ENCODE measurements at places on chromosomes 1 and 21. TPM values are rescaled to one million over a fixed set of nuclear protein-coding genes. Genes with fewer than 3 reads are reported as not detected.

IVL gene
- polyA plus RNA-seq: not detected

LIN28A gene
- polyA plus RNA-seq: not detected

ATP1A2 gene
- polyA plus RNA-seq: not detected

GNG4 gene
- polyA plus RNA-seq: not detected

RNF223 gene
- polyA plus RNA-seq: not detected

PADI4 gene
- polyA plus RNA-seq: 1.6 TPM

OR2AK2 gene
- polyA plus RNA-seq: 0.27 TPM

FCAMR gene
- polyA plus RNA-seq: not detected

ZFP69 gene
- 2.2 TPM for polyA plus RNA-seq

MROH9 gene
- not detected for polyA plus RNA-seq

VASH2 gene
- polyA plus RNA-seq: 0.06 TPM

FCRL5 gene
- 80.1 TPM for polyA plus RNA-seq

KCNC4 gene
- polyA plus RNA-seq: 2.5 TPM

XPR1 gene
- 2.8 TPM for polyA plus RNA-seq

UCK2 gene
- 8.9 TPM for polyA plus RNA-seq

GPX7 gene
- polyA plus RNA-seq: 27.6 TPM

HSD3B2 gene
- not detected for polyA plus RNA-seq

RGS8 gene
- polyA plus RNA-seq: not detected

PRR9 gene
- polyA plus RNA-seq: not detected

SLC25A34 gene
- polyA plus RNA-seq: 4.6 TPM

SNX7 gene
- polyA plus RNA-seq: not detected

SPATA45 gene
- not detected for polyA plus RNA-seq

OR2L13 gene
- 0.73 TPM for polyA plus RNA-seq

RPTN gene
- polyA plus RNA-seq: not detected

CD58 gene
- 12.3 TPM for polyA plus RNA-seq

SLX9 gene
- polyA plus RNA-seq: 11.7 TPM

TTLL7 gene
- 0.03 TPM for polyA plus RNA-seq

SH3BGR gene
- 0.21 TPM for polyA plus RNA-seq

GGPS1 gene
- 13.4 TPM for polyA plus RNA-seq

SMIM1 gene
- polyA plus RNA-seq: 2.2 TPM

GJA9 gene
- polyA plus RNA-seq: not detected

EFNA3 gene
- 1.8 TPM for polyA plus RNA-seq

PLCH2 gene
- polyA plus RNA-seq: 24.4 TPM

FCRLB gene
- 1.8 TPM for polyA plus RNA-seq

OR2L8 gene
- 0.20 TPM for polyA plus RNA-seq

ZBTB8A gene
- polyA plus RNA-seq: not detected

CDCA8 gene
- polyA plus RNA-seq: 1.4 TPM

SPRR2E gene
- polyA plus RNA-seq: not detected

AMY1A gene
- not detected for polyA plus RNA-seq

MANEAL gene
- polyA plus RNA-seq: 1.1 TPM

CLCA1 gene
- polyA plus RNA-seq: not detected

OR10T2 gene
- polyA plus RNA-seq: not detected

RCC1 gene
- polyA plus RNA-seq: 10.9 TPM

FAM151A gene
- not detected for polyA plus RNA-seq

All from B cell (primary cell).